ENCODE measurements at places on chromosomes 3 and 15.

- DNase-seq, result peak; percentile 67
These were observed 104.4 kb upstream of the UBE3A start for GRCh38 chr15:25543196-25543595.

DNA sequence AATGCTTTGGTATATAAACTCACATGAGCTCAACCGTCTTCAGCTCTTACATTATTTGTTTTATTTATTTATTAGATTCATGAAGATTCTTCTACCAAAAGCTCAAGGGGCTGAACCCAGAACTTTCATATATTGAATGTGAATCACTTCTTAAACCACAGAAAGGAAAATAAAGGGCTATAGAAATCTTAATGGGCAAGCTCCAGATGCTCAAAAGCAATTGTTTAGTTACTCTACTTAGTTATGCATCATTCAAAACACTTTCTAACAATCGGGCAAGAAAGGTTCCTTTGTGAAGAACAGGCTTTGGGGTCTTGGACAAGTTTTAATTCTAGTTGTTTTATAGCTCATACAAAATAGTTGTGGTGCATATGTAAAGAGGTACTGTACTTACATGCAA lies 380.2 kb downstream of the TIGIT start:
- peak; percentile 28 for DNase-seq

DNA sequence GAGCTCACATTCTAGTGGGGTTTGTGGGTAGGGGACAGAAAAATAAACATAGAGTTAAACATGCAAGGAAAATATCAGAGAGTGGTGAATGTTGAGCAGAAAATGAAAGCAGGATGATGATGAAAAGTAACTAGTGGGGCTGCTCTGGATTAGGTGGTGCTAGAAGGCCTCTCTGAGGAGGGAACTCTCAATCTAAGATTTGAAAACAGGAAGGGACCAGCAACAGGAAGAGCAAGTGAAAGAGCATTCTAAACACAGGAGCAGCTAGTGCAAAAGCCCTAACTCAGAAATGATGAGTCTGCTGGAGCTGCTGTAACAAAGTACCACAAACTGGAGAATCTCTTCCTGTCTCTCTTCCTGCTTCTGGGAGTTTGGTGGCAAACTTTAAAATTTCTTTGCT lies 468.6 kb upstream of the AGTR1 start:
- DNase-seq, result no peak

DNA sequence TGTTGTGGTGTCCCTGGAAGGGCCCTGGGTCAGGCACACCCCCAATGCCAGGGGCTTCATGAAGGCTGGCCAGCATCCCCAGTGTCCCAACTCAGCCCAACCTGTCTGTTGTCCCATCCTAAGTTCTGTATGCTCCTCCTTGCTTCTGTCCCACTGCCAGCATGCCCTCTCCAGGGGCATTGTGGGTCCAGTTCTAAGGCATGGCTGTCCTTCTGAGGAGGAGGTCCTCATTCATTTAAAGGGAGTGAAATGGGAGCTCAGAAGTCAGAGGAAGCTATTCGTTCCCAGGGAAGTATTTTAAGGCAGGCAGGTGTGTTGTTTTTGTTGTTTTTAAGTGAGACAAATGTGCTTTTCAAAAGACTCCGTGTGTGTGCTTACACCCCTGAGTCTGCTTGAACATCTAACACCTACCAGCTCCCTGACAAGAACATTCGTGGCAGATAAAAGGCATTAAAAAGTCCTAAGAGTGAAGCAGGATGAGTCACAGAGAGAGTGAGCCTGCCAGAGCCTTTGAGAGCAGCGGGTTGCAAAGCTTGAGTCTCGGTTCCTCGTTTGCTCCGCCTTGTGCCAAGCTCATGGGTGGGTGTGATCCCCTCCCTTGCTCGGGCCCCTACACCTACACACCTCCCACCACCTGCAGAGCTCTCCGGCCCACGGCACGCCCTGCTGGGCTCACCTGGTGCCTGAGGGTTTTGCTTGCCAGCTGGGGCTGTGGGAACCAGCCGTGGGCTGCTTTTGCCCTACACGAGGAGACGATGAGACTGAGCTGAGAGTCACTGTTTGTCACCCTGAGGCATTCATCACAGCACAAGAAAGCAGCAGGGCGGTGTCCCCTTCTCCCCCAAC lies 183.4 kb upstream of the TOPAZ1 start:
- peak; percentile 45 for DNase-seq

DNA sequence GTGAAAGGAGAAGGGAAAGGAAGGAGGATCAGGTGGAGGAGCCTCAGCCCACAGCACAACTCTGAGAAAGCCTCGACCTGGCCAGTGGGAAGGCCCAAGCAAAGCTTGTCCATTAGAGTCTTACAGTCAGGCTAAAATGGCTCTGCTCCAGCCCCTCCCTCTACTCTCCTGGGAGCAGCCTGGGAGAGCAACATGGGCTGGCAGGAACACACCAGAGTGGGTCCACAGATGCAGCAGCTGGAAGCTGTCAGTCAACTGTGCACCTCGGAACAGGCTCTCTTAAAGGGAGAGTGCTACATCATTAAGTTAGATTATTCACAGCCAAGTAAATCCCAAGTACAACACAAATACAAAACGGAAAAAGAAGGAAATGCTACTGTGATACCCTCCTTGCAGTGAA lies 98.0 kb upstream of the LIMD1 start:
- no peak for DNase-seq

DNA sequence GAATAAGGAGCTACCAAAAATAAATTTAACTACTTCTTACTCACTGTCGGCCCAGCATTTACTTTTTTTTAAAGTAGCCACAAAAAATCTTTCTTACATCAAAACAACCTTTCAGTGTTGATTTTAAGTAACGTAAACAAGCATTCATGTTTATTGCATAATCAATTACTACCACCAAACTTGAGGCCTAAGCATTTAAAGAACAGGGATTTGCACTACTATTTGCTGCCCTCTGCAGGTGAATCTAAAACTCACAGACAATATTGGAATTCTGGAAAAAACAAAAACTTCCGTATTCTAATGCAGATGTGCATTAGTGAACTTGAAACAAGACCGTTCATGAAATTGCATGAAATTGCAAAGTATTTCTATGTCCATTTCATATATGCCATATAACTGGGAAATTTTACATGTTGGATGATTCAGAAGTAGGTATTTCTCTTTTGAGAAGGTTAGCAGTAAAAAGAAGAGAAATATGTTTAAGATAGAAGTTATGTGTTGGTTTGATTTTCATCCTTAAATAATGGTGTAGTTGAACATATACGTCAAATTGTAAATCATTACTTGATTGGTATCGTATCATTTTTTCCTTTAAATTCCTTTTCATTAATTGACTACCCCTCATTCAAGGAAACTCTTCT lies 55.6 kb downstream of the CGGBP1 start:
- peak; percentile 36 for DNase-seq

DNA sequence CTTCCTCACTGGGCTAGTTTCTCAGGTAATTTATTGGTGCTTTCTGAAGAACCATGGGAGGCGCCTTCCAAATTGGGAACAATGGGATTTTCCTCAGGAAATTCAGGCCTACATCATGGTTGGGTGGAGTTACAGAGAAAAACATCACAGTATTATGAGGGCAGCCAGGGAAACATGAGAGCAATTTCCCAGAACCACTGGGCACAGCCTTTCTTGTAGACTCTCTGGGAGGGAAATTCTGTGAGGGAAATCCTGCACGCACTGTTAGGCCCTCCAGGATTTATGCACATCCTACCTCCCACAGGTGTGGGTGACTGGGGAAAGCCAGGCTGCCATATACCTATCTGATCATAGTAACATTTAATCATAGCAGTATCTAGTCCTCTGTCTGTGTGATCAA lies 13.2 kb downstream of the POPDC2 start:
- DNase-seq, result no peak

DNA sequence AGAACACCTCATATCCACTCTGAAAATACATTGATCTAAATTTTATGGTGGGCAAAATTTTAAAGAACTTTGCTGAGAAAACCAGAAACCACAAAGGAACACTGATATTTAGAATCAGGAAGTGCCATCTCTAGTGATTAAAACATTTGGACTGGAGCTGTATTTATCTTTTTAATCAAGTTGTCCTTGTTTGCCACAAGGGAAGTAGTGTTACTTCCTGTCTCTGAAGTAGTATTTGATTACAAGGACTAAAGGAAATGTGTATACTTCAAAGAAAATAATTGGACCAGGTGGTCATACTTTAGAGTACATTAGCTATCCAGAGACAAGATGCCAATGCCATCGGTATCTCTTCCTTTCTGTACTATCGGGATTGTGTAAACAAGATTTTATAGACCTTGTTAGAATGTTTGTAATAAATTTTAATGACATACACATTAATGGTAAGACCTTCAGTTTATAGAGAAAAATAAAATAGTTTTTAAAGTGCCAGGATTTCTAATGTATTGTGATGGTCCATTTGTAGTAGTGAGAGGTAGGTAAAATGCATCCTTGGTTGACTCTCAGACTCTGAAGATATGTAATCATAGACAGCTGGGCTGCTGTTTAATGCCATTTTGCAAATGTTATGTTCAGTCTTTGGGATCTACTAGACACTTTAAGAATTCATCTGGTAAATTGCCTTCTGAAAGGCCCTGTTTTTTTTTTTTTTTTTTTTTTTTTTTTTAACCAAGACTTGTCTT lies 131.9 kb downstream of the B3GALNT1 start:
- DNase-seq, result no peak

DNA sequence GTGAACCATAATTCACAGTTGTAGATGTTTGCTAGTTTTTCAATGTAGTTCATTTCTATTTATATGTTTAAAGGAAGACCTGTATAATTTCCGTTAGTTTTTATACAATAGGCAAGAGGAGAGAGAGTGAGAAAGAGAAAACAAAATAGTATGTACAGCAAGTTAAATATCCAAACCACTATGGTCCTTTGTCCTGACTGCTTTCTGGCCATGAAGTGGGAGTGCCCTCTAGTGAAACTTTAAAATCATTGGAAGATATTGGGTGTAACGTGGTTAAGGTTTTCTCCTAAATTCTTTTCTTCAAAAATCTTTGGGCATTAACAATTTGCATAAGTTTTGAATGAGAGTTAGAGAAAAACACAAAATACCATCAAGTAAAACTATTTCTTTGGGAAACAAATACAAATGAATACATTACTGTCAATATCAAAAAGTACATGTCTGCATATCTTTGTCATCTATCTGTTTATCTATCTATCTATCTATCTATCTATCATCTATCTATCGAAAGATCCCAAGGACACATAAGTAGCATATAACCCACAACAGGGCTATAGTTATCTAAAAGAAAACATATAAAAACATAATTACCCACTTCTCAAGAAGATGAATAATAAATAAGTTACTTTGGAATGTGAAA lies 534.6 kb upstream of the ATP11B start:
- DNase-seq, result peak; percentile 41

GRCh38 chr15:39191871-39192291 lies 389.0 kb upstream of the THBS1 start:
- DNase-seq, result peak; percentile 87

- peak; percentile 72 for DNase-seq
These were observed 1.9 kb downstream of the KLHDC8B start for GRCh38 chr3:49173116-49173791.

DNA sequence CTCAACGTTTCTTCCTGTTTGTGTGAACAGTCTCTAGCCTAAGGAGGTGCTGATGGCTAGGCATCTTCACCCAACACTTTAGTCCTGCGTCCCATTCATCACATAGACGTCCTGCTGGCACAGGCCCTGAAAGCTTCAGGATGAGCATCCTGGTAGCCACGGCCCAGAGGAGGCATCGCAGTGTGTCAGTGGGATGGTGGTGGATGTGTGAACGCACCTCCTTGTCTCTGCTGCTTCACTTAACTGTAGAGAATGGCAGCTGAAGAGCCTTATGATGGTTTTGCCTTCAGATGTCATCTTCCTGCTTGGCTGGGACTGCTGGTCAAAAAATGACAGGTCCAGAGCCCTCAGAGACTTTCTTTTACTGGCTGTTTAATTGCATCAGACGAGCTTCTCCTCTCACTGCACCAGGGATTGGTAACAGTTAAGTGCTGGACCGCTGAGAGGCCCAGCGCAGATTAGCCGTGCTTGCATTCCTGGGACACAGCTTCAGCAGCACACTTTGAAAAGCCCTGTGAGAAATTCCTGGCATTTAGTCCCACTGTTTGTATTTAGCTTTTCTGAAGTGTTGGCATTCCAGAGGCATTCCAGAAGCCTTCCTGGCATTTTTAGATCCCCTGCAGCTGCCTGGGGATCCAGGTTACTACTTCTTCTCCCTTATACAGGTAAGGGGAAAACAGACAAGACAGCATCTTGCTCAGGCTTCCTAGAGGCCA lies 132.4 kb upstream of the PLXNA1 start:
- DNase-seq, result peak; percentile 83

DNA sequence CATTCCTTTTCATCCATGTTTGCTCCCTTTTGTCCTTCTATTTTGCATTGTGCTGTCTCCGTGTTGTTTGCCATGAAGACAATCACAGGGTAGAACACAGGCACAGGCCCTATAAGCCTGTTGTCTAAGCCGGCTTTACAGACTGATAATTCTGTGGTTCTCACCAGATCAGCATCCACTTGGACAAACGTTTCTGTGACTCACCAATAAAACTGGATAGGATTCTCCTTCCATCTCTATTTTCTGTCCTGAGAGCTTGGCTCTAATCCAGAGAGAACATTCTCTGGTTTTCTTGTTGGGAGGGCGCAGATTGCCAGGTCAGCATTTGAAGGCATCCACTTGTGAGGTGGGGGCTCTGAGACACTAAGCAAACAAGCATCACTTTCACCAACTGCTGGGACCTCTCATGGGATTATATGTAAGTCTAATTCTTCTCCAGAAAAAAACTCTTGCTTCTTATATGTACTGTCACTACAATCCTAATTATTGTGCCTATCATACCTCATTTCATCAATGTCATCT lies 101.6 kb downstream of the ERC2 start:
- DNase-seq, result peak; percentile 5

DNA sequence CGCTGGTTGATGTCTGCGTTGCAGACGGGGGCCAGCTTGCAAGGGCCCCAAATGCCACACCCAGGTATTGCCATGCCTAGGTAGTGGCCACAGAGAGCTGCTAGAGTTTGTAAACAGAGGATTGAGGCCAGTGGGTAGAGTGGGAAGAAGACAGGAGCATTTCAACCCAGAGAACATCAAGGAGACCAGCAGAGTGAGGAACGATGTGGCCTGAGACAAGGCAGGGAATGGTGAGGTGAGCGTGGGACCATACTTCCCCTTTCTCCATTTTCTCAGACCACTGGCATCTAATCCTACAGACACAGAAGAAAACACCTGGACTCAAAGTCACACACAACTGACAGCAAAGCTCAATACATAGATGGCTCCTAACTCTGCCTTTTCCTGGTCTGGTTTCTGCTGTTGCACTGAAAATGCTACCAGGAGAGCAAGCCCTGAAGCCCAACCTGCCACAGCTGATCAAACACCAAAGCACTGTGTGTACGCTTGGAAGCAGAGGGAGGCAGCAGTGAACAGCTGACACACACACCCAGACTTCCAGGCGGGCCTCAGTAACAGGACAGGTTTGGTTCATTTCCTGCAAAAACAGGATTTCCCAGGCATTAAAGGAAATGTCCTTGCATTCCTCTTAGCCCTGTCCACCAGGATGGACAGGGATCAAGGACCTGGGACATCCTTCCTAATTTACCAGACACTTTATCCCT lies 1.6 kb downstream of the FAM174B start:
- DNase-seq, result peak; percentile 30

DNA sequence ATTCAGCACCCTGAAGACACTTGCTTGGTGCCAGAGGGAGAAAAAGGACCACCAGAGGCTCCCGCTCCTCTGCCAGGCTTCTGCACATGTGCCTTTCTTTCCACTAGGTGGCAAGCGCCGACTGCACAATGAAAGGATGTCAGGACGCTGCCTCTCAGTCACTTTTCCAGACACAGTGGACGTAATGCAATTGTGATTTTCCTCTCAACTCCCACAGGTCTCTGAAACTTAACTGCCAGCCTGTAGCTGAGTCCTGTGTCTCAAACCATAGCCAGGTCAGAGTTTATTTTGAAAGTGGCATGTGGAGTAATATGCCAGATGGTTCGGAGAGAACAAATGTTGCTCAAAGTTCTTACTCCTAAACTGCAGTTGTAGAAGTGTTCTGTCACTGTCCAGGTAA lies 162.9 kb downstream of the ITPR1 start:
- peak; percentile 77 for DNase-seq
